T-helper 17 cell (primary cell): ENCODE measurements at places on chromosomes 12 and 14. TPM values are rescaled to one million over a fixed set of nuclear protein-coding genes. Genes with fewer than 3 reads are reported as not detected.

Gene KRT71
- not detected for total RNA-seq

Gene PSMB11
- total RNA-seq, result not detected

Gene CIROP
- total RNA-seq, result not detected

Gene ANKRD52
- total RNA-seq, result 33.4 TPM

GRCh38 chr14:68686724-68687123 is 106.1 kb downstream of the ZFP36L1 start:
- no peak overlapping the region for H3K4me3 ChIP-seq
- DNase-seq, result no peak
- H3K27me3 ChIP-seq, result no peaks in the 10 kb centered on the region
- H3K27ac ChIP-seq, result peak overlapping the region; percentile 100
- H3K4me1 ChIP-seq, result peaks cover 48% of the 10 kb centered on the region
